ENCODE measurements at places on chromosomes 3 and 15.

DNA sequence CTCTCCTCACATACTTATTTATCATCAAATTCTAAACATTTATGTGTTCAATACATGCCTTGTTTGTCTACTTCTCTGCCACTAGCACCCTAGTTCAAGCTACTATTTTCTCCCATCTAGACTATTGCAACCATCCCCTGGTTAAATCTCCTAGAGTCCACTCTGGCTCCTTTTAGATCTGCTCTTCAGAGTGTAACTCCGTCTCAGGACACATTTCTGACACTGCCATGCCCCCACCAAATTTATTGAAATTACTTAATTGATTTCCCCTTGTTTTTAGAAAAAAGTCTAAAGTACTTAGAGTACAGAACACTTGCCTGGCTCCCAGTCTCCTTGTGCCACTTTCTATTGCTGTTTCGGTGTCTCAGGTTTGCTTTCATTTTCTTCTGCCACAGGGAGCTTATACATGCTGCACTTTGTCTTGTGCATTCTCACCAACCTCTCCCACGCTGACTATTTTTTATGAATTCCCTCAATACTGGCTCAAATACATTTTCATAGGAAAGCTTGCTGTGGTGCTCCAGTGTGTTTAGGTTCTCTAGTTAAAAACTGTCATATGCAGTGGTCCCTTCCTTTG lies 792.3 kb downstream of the DIPK2A start:
- DNase-seq = no peak

- DNase-seq = no peak
Measured at GRCh38 chr3:133890037-133890436, 5.6 kb downstream of the RAB6B start.

GRCh38 chr3:14404631-14405359 lies 2.4 kb downstream of the SLC6A6 start:
- no peak for DNase-seq

GRCh38 chr3:170128977-170129431 lies 52.5 kb downstream of the PHC3 start:
- DNase-seq = peak; percentile 43

GRCh38 chr3:64852738-64853137 lies 164.9 kb upstream of the ADAMTS9 start:
- DNase-seq = no peak

GRCh38 chr3:119562307-119562961 lies 3.0 kb upstream of the CD80 start:
- DNase-seq = no peak

- peak; percentile 63 for DNase-seq
Measured at GRCh38 chr3:172461530-172462138, 13.4 kb upstream of the GHSR start.

DNA sequence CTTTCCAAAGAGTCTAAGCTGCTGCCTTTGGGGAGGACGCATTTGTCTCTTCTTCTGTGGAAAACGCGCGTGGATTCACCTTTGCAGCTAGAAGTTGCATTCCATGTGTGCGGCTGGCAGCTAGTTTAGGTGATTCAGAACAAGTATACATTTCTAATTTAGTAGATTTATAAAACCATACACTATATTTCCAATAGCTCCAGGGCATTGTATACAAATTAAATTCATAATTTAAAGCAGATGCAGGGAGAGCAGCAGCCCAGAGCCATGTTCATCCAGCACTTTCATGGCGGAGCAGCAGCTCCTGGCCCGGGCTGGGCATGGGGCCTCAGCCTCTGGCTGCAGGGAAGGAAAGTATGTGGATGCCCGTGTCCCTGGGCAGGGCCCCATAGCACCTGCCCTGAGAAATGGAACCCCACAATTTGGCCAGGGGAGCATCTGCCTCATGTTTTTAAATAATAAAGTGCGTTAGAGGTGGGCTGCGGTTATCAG lies 42.8 kb upstream of the SEC22A start:
- no peak for DNase-seq

- DNase-seq = no peak
Measured at GRCh38 chr3:107588217-107588616, 65.5 kb downstream of the BBX start.

- DNase-seq = no peak
Measured at GRCh38 chr15:56295433-56295832, 51.8 kb upstream of the RFX7 start.

DNA sequence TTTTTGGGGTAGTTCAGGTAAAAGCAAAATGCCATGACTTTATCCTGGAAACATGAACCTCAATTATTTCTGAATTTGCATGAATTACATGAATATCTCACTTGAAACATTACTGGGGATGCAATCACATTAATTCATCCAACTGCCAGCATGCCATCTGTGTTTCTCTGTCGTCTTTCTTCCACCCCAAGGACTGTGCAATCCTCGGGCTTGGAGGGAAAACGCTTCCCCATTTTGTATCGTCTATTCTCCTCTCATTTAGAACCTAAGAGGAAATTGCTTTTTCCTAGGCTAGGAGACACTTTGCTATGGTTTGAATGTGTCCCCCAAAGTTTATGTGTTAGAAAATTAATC lies 109.4 kb downstream of the SQOR start:
- no peak for DNase-seq

- no peak for DNase-seq
Measured at GRCh38 chr15:36893276-36893675, 207.1 kb downstream of the MEIS2 start.

GRCh38 chr3:38960953-38961622 lies 90.7 kb downstream of the SCN11A start:
- peak; percentile 73 for DNase-seq

DNA sequence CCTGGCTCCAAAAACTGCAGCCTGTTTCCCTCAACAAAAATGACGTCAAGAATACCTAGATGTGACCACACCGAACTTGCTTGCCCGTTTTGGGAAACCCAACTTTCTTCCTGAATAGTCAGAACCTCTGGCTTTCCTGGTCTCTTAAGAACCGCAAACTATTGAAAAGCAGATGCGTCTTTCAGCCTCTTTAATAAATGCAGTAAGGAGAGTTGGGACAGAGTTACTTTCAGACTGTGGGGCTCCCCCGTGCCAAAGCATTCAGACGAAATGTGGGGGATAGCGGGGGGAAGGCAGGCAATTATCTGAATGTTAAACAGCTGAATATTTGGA lies 1.2 kb upstream of the PROK2 start:
- no peak for DNase-seq

DNA sequence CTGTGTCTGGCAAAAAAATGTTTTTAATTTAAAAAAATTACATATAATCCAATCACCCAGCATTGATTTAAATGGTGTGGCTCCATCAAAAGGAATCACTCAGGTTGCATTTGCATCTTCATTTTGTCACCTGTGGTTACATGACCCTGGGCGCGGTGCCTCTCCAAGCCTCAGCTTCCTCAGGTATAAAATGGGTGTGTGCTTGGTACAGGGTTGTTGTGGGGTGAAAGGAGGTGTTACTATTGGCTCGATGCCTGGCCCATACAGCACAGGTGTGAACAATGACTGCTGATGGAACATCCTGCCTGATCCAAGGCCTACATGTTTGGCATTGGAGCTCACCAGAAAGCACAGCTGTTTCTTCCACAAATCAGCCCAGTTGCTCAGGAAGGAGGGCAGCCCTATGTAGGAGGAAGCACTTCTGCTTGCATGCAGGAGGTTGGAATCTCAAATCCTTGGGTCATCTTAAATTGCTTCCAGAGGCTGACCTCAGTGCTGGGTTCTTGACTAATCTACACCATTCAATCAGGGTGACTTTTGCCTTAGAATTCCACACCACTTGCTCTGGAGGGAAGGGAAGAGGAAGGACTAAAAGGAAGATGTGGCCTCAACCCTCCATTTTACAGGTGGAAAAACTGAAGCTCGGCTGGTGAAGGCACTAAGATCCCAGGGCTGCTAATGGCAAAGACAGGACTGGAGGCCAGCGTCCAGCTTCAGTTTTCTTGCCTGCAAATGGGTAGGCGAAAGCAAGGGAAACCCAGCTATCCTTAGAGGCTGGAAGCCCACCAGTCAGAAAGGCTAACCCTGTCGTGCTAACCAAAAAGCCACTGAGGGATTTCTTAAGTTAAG lies 31.7 kb downstream of the BHLHE40 start:
- peak; percentile 35 for DNase-seq

- DNase-seq = peak; percentile 14
Measured at GRCh38 chr3:153162513-153163392, 727 bp downstream of the RAP2B start.

DNA sequence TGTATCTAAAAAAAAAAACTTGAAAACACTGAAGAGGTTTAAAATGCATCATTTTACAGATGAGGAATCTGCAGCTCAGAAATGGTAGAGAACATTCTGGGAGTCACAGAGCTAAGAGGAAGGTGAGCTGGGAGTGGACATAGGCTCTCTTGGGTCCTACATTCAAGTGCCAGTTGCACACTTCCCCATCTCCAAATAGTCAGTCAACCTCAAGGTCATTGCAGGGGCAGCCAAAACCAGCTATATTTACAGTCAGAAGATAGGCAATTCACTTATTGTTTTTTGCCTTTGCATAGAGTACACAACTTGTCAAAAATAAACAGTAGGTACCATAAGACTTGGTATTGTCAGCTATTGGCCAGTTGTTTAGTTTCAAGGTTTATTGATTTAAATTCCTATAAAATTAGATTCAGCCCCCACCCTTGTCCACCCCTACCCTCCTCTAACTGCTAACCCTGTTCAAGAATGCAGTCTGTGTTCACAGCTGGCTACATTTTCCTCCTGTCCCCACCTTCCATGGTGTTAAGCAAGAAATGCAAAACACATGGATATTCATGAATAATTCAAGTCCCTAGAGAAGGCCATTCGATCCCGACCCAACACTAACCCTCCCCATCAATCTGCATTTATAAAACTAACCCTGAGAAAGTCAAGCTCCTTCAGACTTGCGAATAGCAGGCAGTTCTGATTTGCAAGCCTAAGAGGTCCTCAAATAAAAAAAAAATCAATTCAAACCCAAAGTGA lies 567.0 kb upstream of the MCTP2 start:
- no peak for DNase-seq
